ENCODE measurements at places on chromosomes 7 and 10.

DNA sequence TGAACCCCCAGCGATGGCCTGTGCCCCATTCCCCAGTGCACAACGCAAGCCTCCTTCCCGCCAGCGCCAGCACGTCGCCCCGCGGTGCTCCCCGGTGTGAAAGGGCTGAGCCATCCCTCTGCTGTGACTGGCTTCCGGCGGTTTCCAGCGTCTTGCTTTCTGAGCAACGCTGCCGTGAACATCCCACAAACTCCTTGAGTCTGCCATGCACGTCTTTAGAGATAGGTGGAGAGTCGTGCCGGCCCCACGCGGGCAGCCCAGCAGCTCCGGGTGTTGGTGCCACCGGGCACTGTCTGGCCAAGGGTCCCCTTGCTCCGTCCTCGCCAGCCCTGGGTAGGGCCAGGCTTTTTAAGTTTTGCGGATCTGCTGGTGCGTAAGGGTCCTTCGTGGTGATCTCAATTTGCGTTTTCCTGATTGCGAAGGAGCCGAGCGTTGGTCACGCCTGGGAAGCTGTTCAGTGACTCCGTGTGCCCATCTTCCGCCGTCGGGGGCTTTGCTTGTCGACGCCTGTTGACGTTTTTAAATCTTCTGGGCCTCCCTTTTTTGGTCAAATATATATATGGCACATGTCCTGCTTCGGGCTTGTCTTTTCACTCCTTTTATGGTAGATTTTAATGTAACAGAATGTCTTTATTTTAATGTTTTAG is 70.6 kb downstream of the FOXL3 start:
- no peak for DNase-seq

DNA sequence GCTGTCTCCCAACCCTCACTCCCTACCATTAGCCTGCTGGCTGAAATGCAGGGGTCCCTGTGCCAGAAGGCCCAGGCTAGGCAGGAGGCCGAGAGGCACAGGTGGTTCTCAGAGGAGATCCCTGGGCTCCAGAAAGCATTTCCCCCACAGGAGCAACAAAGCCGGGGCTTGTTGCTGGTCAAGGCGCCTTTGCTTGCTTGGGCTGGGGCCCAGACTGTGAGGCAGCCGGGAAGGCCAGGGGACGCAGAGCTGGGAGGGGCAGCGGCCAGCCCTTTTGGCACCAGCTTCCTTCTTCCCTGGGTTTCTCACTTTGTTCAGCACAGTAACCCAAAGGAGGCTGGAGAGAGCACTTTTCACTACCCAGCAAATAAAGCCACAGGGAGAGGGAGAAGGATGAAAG is 48.6 kb downstream of the FBXW4 start:
- DNase-seq: no peak

GRCh38 chr7:35520810-35521625 is 173.9 kb downstream of the HERPUD2 start:
- no peak for DNase-seq

DNA sequence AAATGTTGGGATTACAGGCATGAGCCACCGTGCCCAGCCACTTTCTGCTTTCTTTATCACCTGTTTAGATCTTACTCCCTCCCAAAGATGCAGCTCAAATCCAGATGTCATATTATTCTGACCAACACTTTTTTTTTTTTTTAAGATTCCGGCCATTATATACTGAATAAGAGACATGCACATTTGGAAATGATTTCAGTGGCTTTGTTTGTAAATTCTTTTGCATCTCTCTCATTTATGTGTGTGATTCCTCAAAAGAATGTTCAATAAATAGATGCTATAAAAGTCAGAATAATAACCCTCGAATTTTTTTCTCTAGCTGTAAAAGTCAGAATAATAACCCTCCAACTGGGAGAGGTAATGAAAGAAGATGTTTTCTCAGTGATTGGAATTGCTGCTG is 25.4 kb downstream of the HECW1 start:
- DNase-seq: no peak

- no peak for DNase-seq
These were observed 444.8 kb downstream of the GATA3 start for GRCh38 chr10:8499312-8499711.

DNA sequence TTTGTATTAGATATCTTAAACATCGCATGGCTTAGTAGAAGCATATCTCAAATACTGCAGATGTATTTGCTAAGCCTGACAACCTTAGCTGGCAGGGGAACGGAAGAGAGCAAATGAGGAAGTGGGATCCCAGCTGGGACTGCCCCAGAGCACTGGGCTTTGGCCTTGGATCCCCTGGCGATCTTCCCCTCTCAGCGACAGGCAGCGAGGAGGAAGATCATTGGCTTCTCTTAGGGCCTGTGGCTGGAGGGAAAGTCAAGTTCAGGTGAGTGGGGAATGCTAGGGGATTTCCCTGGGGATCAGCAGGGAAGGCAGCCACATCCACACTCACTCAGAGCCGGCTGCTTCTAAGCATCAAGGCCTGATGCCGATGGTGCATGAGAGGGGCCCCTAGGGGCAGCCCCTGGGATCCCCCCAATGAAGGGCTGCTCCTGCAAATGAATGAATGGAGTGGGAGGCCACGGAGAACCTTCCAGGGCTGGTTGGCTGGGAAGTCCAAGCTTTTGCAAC is 42.0 kb downstream of the LYZL2 start:
- no peak for DNase-seq

GRCh38 chr7:47826754-47827153 is 121.5 kb downstream of the PKD1L1 start:
- DNase-seq: no peak

DNA sequence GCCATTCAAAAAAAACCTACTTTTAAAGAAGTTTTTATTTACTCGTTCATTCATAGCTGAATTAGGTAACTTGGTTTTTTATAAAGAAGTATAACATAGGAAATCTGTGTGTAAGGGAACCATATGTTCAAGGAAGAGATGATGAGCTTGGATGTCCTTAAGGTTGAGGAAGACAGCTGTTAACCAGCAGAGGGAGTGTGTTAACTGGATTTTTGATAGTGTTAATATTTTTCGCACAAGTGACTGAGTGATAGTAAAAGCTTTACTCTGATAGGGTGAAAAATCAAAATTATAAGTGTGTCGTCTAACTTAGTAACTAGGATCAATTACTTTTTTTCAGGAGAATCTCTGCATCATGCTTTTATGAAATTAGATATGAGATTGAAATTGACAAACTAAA is 134.7 kb downstream of the ARL5B start:
- DNase-seq: no peak

GRCh38 chr10:83458611-83459010 is 680.7 kb upstream of the GHITM start:
- DNase-seq: no peak

GRCh38 chr10:111148440-111148839 is 71.6 kb downstream of the ADRA2A start:
- no peak for DNase-seq

DNA sequence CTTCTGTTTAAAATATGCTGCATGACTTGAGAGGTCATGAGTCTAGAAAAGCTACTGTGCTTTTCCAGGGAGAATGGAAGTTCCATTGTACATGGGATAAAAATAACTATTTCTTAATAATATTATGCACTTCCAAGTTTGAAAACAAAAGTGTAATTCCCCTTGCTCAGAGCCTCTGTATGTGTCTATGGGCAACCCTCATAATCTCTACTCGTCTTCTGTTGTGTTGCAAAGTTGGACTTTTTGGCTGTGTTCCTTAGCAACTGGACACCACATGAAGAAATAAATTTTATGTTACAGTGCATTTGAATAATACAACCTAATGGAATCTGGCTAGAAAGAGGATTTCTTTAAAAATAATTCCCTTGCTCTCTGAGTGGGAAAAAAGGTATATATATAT is 242.6 kb downstream of the TWIST1 start:
- no peak for DNase-seq

DNA sequence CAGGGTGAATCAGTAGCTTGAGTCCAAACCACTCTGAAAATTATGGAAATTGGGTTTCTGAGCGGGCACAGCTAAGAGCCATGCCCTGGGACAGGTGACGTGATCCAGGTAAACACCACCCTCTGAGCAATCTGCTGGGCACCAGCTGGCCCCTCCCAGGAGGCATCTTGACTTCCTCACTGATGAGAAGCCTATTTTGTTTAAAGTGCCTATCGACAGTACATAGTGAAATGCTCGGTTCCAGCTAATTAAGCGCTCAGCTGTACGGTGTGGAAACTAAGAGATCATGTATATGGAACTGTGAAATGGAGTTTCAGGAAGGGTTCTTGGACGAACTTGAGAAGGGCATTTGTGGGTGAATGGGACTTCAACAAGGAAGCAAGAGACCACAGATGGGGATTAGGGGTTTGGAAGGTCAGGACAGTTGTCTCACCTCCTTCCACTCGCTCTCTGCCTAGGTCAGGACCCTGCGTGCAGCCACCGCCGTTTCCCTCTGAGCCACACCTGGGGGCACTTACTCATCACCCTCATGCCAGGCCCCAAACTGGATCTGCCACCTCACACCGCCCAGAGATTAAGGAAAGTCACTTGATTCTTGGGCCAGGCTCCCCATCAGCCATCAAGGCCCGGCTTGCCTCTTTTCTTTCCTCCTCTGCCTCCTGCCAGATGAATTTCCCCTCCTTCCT is 3.2 kb downstream of the ITPRIP start:
- DNase-seq: no peak

GRCh38 chr10:114329634-114330365 is 74.5 kb downstream of the AFAP1L2 start:
- no peak for DNase-seq

- DNase-seq: no peak
These were observed 63.5 kb downstream of the FAM53B start for GRCh38 chr10:124680675-124681074.

- DNase-seq: no peak
These were observed 69.3 kb downstream of the CUBN start for GRCh38 chr10:17060289-17060688.

DNA sequence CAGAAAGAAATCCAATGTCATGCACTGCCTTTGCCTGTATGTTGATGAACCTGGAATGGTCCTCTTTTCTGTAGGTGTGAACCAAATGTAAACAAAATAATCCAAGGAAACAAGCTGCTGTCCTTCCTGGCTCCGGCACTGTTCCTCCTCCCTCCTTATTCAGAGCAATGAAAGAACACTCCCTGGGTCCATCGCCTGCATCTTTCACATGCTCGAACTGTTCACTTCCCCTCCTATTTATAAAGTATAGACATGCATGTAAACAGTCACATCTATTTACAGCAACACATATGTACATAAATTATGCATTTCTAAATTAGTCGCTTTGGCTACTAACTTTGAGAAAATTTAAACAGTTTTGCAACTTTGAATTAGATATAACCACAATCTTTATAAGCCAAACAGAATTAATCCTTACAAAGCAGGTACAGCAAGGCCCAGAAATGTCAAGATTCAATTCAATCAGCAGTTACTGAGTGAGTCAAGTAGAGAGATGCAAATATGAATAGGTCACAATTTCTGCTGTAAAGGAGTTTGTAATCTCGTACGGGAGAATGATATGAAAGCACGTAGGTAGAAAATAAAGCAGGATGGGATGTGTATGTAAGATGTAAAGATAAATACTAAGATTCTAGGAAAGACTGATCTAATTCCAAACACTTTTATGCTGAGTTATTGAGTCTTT is 162.6 kb downstream of the PIP4K2A start:
- DNase-seq: no peak

GRCh38 chr10:33216661-33217427 is 117.6 kb downstream of the NRP1 start:
- no peak for DNase-seq

DNA sequence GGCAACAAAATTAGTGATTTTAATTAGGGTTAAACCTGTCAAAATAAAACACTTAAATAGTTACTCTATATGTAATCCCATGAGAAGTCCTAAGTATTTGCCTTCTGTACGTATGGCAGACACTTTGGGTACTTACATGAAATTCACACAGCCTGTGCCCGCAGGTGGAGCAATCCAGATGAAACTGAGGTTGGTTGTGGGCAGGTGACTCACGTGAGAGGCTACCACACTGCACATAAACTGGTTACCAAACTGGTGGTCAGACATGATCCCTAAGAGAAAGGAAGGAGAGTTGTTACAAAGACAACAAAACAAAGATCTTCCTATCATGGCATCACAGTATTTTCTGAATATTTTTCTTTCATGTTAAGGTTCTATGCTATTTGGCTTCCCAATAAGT is 156.1 kb downstream of the RELN start:
- DNase-seq: no peak

DNA sequence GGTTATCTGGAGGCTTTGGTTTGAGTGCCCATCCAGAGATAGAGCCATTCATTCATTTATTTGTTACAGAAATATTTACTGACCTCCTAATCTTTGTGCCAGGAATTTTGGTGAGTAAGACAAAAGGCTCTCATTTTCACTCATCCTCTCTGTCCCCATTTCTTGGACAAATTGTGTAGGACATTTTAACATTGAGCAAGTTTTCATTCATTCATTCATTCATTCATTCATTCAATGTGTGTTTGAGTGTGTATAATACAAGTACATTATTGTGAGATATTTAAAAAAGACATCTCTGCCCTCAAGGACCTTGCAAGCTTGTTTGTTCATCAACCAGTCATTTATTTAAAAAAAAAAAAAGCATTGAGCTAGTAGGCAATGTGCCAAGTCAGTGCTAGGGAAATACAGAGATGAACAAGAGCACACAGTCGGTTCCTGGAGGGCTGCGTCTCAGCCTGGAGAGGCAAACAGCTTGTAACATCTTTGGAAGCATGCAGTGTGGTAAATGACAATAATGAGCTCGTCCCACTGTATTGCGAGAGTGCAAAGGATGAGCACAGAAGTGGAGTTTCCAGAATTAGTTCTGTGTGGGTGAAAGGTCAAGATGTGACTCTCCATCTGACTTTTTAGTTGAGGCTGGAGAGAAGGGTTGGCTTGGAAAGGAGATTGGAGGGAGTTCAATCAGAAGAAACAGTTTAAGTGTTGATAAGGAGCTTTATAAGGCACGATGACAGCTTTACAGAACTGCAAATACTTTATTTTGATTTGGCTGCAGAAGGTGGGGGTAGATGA is 50.5 kb upstream of the HBP1 start:
- no peak for DNase-seq

DNA sequence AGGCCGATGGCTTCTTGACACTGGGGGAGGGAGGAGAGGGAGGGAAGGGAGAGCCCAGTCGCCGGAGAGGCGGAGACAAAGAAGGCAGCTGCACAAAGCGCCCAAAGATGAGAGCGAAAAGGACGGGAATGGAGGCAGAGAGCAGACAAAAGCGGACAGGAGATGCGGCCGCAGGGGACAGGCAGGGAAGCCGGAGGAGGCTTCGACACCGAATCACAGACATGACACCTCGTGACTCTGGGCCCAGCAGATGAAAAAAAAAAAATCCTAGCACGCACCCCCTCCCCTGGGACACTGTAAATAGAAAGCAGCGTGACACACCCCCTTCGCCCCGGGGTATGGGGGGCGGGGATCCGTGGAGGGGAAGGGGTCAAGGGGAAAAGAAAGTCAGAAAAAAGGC is 976 bp downstream of the NAT16 start:
- DNase-seq: no peak

- no peak for DNase-seq
These were observed 439.6 kb downstream of the GRID1 start for GRCh38 chr10:85926986-85927385.
